ENCODE measurements at places on chromosomes 3 and 15.

- DNase-seq, result no peak
Measured at GRCh38 chr3:187747506-187747905, 2.2 kb upstream of the BCL6 start.

GRCh38 chr15:75064846-75065245 is 41.5 kb downstream of the PPCDC start:
- DNase-seq, result no peak

GRCh38 chr3:129576514-129577352 is 29.7 kb downstream of the PLXND1 start:
- DNase-seq, result peak; percentile 93

DNA sequence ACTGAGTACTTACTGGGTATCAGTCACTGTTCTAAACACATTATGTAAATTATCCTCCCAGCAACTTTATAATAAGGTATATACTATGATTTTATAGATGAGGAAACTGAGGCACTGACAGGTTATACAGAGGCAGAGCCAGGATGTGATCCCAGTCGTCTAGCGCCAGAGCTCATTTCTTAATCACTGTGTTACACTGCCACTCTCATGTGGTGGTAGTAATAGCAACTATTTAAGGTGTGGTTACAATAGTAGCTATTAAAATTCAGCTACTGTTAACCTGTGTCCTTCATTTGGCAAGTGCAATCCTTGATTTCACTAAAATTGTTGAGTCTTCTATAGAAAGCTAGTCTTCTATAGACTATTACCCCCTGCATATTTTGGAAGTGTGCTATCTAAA is 43.1 kb upstream of the TRPC1 start:
- DNase-seq, result no peak

DNA sequence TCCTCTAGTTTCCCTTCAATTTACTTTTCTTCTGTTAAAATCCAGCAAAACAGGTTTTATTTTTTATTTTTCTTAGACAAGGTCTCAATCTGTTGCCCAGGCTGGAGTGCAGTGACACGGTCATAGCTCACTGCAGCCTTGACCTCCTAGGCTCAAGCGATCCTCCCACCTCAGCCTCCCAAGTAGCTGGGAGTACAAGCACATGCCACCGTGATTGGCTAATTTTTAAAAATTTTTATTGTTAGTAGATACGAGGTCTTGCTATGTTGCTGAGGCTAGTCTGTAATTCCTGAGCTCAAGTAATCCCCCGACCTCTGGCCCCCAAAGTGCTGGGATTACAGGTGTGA is 41.6 kb downstream of the ILDR1 start:
- DNase-seq, result no peak

GRCh38 chr3:170040418-170040817 is 2.6 kb downstream of the GPR160 start:
- DNase-seq, result no peak

GRCh38 chr15:49023354-49023753 is 22.9 kb downstream of the SECISBP2L start:
- DNase-seq, result no peak

- DNase-seq, result no peak
Measured at GRCh38 chr3:194275291-194275690, 75.8 kb downstream of the CPN2 start.

- DNase-seq, result no peak
Measured at GRCh38 chr15:27899583-27900285, 199.4 kb downstream of the OCA2 start.

DNA sequence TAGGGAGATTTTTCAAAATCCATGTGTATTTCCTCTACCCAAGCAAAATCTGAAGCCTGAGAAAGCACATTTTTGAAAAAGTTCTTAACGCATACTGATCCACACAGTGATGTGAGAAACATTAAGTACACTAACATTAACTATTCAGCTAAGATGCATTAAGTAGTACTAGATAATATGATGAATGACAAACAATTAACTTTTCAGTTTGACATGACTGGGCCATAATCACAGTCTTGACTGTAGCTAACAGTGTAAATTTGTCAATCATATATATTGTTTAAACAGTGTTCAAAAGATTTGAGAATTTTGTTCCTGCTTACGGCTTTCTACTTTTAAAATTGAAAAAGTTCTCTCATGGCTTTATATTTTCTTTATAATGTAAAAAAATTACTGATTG is 72.0 kb downstream of the CNTN3 start:
- no peak for DNase-seq

DNA sequence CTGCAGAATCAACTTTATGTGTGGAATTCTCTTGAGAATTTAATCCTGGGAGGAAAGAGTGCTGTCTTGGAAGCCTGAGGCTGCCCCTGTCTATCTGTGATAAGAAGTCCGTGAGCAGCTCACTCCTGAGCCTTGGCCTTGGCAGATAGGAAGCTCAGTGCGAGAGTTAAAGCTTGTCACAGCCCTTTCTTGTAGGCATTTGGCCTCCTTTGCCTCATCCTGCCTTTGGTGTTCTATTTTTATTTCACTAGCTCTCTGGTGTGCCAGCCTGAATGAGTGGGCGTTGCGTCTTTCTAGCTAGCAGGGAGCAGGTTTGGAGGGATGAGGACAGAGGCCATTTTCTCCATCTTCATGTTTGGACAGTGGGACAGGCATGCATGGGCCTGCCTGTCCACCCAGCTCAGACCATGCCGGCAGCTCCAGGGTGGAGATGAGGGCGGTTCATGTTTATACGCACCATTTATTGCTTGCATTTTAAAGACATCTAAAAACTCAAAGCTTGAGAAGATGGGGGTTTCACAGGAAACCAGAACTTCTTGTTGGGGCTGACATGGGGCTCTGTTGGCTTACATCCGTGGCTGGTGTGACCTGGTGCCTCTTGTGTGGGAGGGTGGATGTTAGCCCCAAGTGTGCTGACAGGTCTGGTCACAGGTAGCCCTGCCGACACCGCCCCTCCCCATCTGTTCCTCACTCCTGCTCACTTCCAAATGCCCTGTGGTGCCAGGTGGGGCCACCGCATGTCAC is 29.8 kb downstream of the IRAK2 start:
- DNase-seq, result peak; percentile 80

DNA sequence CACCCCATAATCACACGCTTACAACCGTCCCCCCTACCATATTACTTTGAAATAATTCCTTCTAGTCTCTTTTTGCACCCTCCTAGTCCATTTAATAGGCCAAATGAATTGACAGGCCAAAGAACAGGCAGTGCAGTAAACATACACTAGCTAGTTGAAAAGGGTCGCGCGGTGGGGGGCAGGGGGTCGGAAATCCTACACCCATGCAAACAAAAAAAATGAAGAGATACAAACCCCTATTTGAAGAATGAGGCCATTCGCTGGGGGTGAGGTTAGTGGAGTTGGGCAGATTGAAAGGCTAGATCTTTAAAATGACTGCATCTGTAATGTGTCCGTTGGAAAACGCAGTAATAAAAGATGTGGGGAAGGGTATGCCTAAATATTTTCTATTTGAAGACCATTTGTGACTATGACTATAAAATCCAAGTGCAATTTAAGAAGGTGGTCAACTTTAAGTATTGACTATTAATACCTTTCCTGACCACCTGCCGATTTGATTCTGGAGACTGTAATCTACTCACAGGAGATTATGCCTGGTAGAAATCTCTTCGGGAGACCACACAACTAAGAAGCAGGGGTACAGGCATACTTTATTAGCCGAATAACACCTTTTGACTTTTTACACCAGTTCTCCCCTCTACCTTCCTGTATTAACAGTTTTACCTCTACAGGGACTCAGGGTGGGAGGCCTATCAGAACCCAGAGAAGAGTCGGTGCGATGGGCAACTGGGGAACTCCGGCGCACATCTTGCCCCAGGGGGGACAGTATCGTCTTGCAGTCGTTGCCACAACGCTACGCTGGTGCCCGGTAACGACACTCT is 762 bp upstream of the ARL6 start:
- DNase-seq, result no peak

DNA sequence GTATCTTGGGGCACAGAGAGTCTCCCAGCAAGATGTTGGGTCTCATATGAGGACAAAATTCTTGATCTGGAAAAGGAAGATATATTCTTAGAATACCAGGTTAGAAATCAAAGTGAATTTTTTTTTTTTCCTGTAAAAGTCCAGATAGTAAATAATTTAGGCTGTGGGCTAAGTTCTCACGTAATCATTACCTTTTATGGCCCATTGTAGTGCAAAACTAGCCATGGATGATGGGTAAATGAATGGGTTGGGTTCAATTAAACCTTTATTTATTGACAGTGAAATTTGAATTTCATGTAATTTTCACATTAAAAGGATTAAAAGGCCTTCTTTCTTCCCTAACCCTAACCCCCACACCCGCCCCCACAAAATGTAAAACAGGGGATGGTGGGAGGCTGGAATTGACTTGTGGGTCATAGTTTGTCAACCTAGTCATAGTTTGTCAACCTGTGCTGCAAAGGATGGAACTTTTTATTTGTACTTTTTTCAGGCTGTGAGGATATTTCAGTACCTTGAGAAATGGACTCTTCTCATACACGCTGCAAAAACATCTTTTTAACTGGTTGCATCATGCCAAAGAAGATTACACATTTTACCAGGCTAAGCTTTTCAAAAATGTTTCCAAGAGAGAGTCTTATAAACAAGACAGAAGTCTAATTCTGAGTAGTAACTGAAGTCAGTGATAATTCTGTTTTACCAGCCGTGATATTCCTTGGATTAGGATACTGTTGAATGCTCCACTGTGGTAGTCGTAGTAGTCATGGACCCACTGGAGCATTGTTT is 138.8 kb downstream of the AKAP13 start:
- no peak for DNase-seq

DNA sequence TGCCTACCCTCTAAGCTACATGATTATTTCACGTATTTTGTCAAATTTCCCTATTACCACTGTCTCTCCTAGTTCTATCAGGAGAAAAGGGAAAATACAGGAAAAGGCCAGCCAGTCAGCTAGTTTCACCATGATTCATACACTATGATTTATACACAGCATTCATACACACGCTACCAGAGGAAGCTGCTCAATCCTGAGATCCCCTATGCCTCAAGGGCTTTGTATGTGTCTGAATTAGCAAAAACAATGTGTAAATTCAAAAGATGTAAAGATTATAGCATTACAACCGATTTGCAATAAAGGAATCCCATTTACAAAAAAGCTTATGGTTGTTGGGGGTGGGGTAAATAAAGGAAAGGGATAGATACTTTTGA is 3.1 kb upstream of the ACKR4 start:
- no peak for DNase-seq

GRCh38 chr3:101509811-101510210 is 3.2 kb downstream of the SENP7 start:
- DNase-seq, result no peak

GRCh38 chr3:23840521-23840920 is 34.8 kb downstream of the UBE2E1 start:
- DNase-seq, result no peak

DNA sequence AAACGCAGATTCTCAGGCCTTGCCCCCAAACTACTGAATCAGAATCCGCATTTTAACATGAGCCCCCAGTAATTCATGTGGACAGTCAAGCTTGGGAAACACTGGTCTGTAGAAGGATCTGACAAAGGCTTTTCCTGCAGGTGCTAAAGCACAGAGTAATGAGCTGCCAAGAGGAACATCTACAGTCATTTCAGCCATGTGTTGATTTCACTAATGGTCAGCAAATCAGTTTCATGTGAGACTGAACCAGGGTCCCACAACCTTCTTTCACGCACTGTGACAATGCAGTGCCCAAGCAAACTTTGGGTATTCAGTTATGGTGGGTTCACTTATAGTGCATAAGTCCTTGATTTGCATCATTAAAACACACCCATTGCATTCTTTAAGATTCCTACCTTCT is 237.6 kb downstream of the TUSC7 start:
- DNase-seq, result no peak

DNA sequence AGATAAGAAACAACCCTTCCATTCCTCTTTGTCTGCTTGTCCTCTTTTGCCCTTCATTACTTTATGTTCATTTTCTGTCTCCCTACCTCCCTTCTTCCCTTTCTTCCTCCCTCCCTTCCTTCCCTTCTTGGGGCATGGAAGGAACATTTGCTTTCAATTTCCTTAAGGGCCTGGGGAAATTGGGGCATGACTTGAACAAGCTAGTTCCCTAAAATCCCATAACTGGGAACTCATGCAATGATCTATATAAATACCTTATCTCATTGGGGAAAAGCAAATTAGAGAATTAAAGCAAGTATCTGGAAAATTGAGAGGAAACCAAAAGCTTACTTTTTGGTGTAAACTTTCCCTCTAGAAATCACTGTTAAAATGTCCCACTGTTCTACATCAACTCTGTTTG is 35.7 kb downstream of the BOC start:
- no peak for DNase-seq

- DNase-seq, result no peak
Measured at GRCh38 chr3:50314342-50314741, 8.2 kb downstream of the HYAL2 start.

GRCh38 chr3:76700323-76700722 is 339.6 kb upstream of the ROBO2 start:
- no peak for DNase-seq

DNA sequence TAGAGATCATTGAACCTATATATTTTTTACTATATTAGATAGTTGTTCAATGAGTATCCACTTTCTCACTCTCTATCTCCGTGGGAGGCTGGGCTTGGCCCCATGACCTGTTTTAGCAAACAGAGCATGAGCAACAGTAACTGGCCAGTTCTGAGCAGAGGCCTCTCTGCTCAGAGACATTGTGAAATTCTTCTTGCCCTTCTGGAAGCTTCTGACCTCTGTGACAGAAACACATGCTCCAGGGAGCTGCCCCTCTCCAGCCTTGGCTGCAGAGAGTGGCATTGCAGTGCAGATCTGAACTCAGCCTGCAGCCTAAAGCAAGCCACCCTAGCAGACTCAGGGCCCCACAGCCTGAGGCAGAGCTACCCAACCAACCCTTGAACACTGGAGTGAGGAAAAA is 20.5 kb downstream of the FAM240A start:
- DNase-seq, result no peak

DNA sequence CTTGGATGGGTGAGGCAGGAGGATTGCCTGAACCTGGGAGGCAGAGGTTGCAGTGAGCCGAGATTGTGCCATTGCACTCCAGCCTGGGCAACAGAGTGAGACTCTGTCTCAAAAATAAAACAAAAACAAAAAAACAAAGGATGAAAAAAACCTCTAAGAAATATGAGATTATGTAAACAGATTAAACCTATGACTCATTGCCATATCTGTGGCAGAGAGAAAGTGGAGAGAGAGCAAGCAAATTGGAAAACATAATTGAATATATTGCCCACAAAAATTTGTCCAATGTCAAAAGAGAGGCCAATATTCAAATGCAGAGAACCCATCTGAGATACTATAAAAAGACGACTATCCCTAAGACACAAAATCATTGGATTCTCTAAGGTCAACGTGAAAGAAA is 1106.0 kb downstream of the OTOL1 start:
- DNase-seq, result no peak

DNA sequence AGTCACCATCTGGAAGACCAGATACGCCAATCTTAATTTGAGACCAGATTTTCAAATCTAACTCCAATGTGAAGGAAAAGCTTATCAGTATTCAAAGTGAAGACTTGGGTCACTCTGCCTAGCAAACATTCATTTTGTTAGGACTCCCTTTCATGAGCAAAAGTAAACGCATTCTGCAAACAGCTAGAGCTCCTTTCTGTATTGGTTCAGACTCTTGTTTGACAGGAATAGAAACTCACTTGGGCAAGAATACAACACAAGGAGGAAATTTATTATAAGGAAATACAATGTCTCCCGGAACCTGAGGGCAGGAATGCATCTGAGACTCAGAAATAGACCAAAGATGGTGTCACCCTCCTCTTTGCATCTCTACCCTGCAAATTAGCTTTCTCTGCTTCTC is 558.6 kb downstream of the TAFA4 start:
- no peak for DNase-seq

GRCh38 chr3:63309768-63310167 is 31.7 kb downstream of the SYNPR start:
- DNase-seq, result no peak
